ENCODE measurements at places on chromosomes 11 and 22.

DNA sequence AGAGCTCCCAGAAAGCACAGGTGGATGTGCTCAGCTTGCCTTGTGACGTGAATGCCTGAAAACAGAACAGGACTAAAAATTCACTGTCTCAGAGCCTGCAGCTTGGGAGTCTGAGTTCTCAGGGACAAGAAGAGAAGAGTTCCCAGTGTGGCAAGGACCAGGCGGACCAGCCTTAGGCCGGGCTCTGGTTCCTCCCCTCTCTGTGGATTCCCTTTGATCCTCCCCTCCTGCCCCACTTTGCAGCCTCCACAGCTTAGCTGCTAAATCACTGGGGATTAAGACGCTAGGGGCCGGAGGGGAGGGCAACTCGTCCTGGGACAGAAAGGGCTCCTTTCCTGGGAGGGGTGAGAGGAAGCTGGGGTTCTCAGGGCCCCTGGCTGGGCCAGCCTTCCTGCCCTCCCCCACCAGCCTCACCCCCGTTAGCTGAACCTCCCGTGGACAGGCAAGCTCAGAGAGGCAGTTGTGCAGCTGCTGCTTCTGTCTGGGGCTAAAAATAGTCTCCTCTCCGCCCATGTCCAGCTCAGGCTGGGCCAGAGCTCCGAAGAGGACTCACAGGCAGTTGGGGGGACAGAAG is 29.9 kb upstream of the JAM3 start:
- DNase-seq: no peak

- no peak for DNase-seq
Measured at GRCh38 chr11:125393331-125393730, 102.7 kb downstream of the FEZ1 start.

- DNase-seq: no peak
Measured at GRCh38 chr22:35938226-35938625, 90.4 kb downstream of the RBFOX2 start.

- DNase-seq: no peak
Measured at GRCh38 chr11:118912742-118913410, 12.8 kb downstream of the BCL9L start.

DNA sequence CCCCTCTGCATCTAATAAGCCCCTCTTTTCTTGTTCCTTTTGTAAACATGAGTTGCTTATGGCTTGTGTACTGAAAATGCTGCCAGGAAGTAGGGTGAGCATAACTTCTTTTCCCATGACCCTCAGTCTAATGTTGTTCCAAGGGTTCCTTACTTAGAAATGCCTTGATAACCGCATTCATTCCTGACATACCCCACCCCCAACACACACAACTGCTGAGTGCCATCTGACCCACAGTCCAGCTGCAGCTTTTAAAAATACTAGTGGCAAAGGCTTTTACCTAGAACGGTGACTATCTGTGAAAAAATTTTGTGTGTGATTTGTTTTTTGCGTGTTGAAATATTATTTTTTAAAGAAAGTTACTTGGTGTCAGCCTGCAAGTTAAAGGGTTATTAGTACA is 52.6 kb downstream of the ARHGAP42 start:
- DNase-seq: no peak

GRCh38 chr11:113668255-113668654 is 37.9 kb downstream of the TMPRSS5 start:
- no peak for DNase-seq

DNA sequence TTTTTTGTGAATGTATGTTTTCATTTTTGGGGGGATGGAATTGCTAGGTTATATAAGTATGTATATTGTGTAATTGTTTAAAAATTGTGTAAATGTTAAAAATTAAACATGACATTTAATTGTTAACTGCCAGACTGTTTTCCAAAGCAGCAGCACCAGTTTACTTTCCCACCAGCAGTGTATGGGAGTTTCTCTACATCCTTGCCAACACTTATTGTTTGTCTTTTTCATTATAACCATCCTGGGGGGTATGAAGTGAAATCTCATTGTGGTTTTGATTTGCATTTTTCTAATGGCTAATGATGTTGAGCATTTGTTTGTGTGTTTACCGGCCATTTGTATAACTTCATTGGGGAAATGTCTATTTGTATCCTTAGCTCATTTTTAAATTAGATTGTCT is 31.7 kb upstream of the RRAS2 start:
- no peak for DNase-seq

GRCh38 chr11:45772986-45773785 is 31.8 kb upstream of the SLC35C1 start:
- no peak for DNase-seq

DNA sequence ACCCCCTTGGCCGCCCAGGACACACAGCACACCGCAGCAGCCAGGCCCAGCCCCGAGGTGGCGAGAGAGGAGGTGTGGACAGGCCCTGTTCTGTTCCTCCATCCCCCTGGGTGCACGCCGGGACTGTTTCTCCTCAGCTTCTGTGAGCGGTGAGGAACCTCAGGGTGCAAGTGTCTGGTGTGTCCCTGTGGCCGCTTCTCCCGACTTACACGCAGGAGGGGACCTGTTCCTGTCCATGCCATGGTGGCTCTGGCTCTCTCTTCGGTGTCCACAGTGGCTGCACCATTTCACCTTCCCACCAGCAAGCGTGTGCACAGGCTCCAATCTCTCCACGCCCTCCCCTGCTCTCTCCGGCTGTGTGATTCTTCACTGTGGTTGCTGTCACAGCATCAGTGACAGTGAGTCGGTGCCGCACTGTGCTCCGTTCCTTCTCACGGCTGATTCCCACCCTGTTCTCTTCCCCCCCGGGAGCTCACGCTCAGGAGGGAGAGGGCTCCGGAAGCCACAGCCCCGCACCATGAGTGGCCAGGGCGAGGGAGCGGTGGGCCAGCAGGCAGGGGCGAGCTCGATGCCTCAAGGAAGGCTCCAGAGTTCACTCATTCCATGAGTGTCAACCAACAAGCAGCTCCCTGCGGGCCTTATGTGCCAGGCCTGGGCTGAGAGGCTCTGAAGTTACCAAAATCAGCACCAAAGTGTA is 18.6 kb upstream of the WNT7B start:
- DNase-seq: no peak

- DNase-seq: no peak
Measured at GRCh38 chr11:99316776-99317520, 296.2 kb downstream of the CNTN5 start.

- no peak for DNase-seq
Measured at GRCh38 chr22:23065069-23065451, 5.3 kb upstream of the GNAZ start.

DNA sequence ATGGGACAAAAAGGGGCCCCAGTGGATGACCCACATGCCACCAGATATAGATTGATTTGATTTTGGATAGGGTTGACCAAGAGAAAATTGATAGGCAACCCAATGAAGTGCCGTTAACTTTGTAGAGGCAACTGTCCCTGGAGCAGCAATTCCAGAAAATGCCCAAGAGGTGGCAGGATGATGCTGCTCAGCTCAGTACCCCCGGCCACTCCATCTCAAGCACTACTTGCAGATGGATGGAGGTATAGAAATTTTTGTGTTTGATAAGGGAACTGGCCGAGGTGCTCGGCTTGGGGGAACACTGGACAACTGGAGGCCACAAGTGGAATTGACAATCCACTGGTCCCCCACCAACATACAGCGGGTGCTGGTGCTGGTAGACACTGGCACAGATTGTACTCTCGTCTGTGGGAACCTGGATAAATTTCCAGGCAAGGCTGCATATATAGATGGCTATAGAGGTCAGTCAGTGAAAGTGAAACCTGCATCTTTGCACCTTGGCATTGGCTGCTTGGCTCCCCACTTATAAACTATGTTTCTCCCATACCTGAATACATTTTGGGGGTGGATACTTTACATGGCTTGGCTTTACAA is 86.3 kb downstream of the CCDC83 start:
- no peak for DNase-seq

GRCh38 chr22:33666279-33666960 is 253.9 kb downstream of the LARGE1 start:
- DNase-seq: no peak

DNA sequence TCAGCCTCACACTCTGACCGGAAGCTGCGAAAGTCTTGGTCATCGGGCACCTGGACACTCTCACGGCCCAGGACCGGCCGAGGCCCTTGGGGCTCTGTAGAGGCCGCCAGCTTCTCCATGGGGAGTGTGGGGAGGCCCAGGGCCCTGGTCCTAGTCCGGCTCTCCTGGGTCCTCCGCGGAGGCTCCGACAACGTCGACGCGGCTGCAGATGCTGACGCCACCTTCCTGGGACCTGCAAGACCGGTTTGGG is 12.9 kb downstream of the STARD10 start:
- DNase-seq: peak; percentile 10

DNA sequence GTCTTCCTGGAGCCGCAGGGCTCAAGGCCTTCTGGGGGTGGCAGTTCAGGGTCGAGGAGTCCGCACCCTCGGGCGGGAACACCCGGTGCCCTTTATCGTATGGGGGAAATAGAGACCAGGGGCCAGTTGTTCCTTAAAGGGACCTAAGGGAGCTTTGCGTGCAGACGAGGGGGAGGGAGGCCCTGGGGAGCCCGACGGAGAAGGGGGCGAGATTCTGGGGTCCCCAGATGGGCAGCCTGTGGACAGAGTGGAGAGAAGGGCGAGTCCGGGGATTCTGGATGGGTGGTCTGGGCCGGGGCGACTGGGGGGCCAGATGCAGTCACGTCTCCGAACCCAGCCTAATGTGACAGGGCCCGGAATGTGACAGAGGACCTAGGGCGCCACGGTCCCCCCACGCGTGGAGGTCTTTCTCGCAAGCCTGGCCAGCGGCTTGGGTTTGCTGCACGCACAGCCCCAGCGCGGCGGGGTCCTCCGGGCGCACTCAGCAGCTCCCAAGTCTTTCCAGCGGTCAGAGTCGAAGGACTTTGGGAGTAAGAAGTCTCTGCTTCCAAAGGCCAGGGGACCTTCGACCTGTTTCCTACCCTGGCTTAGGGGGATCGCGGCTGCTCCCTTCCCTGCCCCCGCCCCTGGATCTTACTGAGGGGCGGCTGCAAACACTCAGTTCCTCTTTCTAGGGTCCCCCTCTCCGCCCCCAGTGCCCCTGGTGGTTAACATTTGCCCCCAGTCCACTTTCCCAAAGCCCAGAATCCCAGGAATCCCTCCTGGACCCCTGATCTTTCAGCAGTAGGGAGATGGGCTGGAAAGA is 547 bp downstream of the TUBA8 start:
- DNase-seq: no peak

- no peak for DNase-seq
Measured at GRCh38 chr11:130394615-130395014, 33.8 kb downstream of the ADAMTS8 start.

DNA sequence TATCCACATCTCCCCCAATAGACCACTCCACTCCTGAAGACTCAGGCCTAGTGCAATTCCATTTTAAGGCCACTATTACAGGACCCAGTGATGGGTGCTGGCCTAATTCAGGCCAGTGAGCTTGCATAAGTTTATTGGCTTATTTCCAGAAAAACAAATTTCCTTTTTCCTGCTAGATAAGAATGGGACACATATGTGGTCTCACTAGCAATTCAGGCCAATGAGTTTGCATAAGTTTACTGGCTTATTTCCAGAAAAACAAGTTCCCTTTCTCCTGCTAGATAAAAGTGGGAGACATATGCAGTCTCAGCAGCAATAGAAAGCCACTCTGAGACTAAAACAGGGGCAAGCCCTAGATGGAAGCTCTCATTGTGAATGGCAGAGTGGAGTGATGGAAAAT is 22.4 kb downstream of the ADM start:
- no peak for DNase-seq

DNA sequence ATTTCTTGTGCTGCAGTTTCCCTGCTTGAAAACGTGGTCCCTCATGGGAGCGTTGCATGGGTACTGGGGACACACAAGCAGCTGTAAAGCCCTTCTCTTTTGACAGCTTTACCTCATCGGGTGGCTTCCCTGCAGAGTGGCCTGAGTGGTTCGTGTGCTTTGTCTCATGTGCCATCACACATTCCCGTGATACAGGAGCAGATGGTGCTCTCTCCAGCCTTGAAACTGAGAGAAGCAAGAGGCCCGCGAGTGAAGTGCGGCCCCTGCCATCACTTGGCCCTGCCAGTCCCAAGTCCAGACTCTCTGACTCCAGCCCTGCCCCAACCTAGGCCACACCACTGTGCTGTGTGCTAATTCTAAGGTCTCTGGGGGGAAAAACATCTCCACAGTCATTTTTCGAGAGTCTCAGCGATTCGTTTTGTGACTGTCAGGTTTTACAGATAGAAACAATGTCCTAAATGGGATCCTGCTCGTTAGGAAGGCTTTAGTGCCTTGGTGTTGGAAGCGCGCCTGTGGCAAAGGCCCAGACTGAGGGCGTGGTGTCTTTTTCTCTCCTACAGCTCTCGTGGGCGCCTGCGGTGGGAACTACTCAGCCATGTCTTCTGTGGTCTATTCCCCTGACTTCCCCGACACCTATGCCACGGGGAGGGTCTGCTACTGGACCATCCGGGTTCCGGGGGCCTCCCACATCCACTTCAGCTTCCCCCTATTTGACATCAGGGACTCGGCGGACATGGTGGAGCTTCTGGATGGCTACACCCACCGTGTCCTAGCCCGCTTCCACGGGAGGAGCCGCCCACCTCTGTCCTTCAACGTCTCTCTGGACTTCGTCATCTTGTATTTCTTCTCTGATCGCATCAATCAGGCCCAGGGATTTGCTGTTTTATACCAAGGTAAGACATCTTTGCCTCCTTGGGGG is 64.2 kb downstream of the KREMEN1 start:
- DNase-seq: no peak

DNA sequence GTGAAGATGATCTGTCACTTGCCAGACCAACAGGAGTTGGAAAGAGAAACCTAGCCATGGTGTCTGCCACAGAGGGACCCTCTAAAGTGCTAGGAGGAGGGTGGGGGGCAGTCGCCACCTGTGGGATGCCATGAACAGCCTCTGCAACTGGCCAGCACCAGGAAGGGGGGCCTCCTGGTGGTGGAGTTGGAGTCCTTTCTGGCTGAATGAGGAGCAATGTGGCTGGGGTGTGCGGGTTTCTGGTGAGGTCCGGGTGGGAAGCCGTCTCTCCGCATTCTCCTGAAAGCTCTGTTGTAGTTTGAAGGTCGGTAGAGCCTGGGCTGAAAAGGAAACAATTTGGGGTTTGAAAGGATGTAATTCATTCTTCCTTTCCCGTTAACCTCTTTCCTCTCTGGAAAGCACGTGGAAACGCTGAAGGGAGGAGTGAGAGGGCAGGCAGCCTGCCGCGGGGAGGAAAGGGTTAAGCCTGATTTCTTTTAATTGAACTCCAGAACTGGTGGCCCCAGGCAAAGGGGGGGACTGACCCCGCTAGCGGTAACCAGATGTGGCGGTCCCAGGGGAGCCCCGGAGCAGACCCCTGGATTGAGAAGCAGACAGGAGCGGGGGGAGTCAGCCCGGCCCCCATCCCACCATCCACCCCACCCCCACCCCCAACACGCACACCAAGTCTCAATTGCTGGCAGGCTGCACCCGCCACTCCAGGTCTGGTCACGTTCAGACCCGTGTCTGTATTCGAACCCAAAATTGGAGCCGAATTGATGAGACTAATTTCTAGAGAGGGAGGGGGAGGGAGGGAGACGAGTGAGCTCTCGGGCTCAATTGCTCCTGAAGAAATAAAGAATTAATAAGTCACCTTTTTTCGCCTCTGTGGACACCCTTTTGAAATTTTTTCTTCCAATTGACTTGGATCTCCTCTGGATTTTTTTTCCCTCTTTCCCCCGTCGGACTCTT is 1.8 kb upstream of the FLI1 start:
- no peak for DNase-seq

GRCh38 chr11:61709572-61709971 is 29.4 kb downstream of the DAGLA start:
- DNase-seq: no peak
